DMS 273 treated with DMSO at 0.1 percent for 48 hours (cell line): ENCODE measurements at places on chromosomes 4 and X.

GRCh38 chr4:138049355-138049754, 192.8 kb downstream of the SLC7A11 start:
- no peak for DNase-seq

- no peak for DNase-seq
Measured at GRCh38 chrX:116009861-116010710, 160.5 kb upstream of the AGTR2 start.

GRCh38 chr4:176448761-176449160, 129.0 kb downstream of the SPCS3 start:
- no peak for DNase-seq

DNA sequence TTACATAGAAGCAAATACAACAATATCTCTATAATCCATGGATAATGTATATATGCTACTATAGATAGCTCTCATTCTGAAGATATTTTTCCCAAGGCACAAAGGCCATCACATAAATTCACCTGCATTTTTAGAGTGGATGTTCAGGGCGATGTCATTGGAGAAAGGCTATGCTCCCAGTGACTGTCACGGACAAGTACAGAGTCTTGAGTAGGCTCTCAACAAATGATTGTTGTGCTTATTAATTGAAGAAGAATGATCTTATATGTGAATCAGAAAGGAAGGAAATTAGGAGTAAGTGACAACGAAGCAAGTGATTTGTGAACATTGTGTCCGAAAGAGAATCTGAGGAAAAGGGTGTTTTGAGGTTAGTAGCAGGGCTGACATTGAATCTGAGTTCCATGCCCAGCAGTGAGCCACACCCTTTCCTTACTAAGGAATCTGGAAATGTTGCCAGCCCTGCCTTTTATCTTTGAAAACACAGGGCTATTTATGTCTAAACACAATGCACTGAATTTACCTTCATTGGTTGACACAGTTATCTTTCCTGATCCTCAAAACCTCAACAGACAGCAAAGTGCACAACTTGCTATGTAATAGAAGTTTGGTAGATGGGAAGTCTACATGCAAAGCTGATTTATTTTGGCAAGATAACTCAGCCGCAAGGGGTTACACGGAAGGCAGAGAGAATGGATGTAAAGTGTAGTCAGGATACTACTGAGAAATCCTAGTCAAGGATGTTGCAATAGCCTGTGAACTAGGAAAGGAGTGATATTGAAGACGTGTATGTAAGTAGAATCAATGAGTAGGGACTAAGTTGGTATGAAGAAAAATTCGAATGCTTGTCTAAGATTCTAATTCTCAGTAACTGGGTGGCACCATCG, 50.4 kb downstream of the SORBS2 start:
- DNase-seq, result no peak

- DNase-seq, result no peak
Measured at GRCh38 chr4:6944301-6945051, 34.9 kb downstream of the TBC1D14 start.
